Stimulated activated CD4-positive, alpha-beta T cell treated with anti-CD3 and anti-CD28 coated beads, Interleukin-4, amount 100 ng/mL, for 1 hour (primary cell): ENCODE measurements at places on chromosomes 4 and X.

- DNase-seq, result no peak
Measured at GRCh38 chr4:8892556-8893226, 21.1 kb upstream of the HMX1 start.

GRCh38 chr4:52507774-52508173 lies 151.3 kb downstream of the USP46 start:
- no peak for DNase-seq

GRCh38 chr4:142547974-142548373 lies 298.1 kb downstream of the INPP4B start:
- no peak for DNase-seq

GRCh38 chr4:187380181-187380581 lies 615.4 kb upstream of the ZFP42 start:
- DNase-seq, result no peak

DNA sequence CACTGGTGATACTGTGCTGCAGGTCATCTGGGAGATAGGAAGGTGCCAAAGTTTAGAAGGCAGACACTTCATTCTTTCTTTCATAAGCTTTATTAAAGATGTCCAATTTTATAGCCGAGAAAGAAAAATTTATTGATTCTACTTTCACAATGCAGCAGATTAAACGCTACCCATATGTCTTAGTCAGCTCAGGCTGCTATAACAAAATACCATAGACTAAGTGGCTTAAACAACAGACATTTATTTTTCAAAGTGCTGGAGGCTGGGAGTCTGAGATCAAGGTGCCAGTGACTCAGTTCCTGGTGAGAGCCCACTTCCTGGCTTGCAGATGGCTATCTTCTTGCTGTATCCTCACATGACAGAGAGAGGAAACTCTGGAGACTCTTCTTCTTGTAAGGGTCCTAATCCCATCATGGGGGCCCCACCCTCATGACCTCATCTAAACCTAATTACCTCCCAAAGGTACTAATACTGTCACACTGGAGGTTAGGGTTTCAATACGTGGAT lies 33.4 kb upstream of the KLHL34 start:
- no peak for DNase-seq

GRCh38 chr4:44056721-44057151 lies 391.9 kb downstream of the KCTD8 start:
- no peak for DNase-seq

GRCh38 chr4:32427566-32427965 lies 1707.4 kb downstream of the PCDH7 start:
- DNase-seq, result no peak

DNA sequence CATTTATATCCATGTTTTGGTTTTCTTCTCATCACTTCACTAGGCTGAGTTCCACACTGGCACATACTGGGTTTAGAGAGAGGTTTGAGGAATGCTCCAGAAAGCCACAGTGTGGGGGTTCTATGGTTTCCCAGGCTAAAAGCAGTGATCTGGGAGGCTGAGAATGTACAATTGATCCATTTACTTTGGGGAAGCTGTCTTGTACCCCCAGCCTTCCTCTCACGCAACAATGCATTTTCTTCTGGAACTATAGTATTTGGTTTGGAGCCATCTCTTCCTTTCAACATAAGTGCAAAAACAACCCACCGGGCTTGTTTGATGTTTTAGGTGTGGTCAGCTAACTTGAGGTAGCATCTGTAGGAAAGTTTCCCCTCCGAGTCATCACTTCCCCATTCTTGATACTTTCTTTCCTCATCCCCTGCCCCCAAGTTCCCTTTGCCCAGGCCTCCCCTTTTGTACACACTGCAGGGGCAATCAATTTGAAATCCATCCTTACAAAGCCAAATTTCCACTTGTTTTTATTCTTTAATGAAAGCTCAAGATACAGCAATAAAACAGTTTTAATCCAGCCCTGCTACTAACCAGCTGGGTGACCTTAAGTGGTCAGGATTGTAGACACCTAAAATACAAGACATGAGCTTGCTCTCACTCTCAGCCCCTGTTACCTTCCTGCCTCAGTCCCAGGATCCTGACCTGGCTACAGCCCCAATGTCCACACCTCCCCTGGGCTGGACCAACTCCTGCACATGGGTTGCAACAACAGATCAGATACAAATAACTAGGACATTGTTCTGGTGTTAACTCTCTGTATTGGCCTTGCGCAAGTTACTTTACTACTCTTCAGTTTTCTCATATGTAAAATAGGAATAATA lies 109.2 kb downstream of the FHDC1 start:
- no peak for DNase-seq

DNA sequence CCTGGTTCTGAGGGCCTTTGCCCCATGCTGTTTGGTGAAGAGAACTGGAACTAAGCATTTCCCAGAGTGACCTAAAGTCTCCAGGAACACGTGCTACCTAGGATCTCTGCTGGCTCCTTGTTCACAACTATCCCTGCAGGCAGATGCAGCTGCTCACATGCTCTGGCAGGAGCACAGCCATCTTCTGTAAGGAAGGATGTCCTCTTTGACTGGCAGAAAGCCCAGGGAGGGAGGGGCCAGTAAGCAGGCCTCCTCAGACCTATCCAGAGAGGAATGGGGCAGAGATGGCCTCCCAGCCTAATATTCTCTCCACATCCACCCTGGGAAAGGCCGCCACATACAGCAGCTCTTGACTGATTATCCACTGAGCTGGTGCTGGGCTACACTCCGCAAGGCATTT lies 142.8 kb upstream of the EOLA2 start:
- DNase-seq, result no peak

DNA sequence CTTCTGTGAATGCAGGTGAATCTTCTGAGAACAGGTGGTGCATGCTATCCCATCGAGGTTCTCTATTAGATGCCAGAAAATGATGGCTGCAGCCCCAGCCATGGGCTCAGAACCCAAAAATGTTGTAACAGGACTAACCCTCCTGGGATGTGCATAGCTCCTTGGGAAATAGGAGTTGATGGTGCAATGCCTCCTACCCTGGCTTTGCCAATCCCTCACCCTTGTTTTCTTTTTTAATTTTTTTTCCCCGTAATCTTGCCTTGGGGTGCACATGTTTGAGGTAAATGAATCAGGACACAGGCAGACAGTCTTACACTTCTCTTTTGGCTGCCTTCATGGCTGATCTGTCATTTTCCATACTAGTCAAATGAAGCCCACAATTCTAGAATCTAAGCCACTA lies 96.6 kb downstream of the KIT start:
- DNase-seq, result no peak

GRCh38 chr4:61201961-61202637 lies 2.0 kb downstream of the ADGRL3 start:
- no peak for DNase-seq

DNA sequence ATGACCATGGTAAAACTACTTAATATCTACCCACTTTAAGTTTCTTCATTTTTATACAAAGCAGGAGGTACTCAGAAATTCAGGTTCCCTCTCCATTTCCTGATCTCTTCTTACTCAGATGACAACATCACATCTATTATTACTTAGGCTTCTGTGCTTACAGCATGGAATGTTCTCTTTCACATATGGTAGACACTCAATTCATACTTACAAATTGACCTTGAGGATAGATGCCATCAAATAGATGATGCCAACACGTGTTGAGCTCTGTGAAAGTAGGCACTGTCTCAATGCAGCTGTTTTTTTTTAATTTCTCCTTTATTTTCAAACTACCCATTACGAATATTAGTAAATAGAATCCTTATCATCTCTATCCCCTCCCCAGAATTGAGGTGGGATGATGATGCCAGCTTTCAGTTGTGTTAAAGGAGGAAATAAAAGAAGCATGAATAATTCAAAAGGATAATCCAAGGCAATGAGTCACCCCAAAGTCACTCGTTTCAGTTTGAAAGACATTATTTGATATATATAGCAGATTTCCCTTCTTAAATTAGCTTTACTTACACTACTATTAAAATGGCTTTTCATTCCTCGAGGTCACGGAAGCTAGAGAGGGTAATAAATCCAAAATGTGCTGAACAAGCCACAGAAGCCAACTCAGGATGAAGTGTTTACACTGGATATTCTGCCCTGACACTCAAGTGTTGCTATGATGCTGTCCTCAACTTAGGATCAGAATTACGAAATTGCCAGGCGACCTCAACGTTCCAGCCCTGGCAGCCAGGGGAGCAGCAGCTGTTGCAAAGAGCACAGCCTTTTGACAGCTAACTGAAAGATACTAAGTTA lies 124.2 kb upstream of the EOLA2 start:
- no peak for DNase-seq

- DNase-seq, result no peak
Measured at GRCh38 chr4:22986262-22986661, 293.5 kb downstream of the GBA3 start.

GRCh38 chr4:23934223-23934622 lies 44.4 kb upstream of the PPARGC1A start:
- no peak for DNase-seq

- DNase-seq, result no peak
Measured at GRCh38 chrX:55710701-55711100, 6.8 kb upstream of the RRAGB start.

DNA sequence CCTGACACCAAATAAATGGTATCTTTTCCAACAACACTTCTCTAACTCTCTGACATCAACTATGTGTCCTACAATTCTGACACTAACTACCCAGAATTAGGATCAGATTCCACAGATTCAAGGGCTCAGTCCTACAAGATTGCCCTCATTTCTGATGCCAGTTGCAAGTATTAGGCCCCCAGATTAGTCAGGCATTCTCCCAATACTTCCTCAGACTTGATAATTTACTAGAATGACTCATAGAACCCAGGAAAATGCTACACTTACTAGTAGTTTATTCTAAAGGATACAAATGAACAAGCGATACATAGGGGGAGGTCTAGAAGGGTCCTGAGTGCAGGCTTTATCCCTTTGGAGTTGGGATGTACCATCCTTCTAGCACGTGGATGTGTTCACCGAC lies 8.5 kb downstream of the TIGD2 start:
- DNase-seq, result no peak

DNA sequence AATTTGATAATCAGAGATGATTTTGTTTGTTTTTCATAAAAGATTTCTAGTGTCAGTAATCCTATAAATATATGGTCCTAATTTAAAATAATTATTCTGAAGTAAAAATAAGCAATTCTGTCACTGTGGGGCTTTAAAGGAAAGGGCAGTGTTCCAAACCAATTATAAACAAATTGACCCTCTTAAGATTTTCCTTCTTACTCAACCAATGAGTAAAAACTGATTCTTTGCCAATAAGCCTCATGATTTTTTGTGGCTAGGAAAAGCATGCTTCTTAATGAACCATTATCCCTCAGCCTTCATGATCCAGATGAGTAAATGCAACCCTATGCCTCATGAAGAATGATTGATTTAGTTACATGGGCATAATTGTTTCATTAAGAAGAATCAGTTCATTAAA lies 1010.4 kb downstream of the ADGRL3 start:
- no peak for DNase-seq

- DNase-seq, result no peak
Measured at GRCh38 chrX:49992853-49993252, 70.5 kb downstream of the CLCN5 start.

GRCh38 chr4:128221586-128221985 lies 66.0 kb downstream of the PGRMC2 start:
- no peak for DNase-seq

- DNase-seq, result no peak
Measured at GRCh38 chrX:110374559-110374958, 15.9 kb downstream of the RTL9 start.

DNA sequence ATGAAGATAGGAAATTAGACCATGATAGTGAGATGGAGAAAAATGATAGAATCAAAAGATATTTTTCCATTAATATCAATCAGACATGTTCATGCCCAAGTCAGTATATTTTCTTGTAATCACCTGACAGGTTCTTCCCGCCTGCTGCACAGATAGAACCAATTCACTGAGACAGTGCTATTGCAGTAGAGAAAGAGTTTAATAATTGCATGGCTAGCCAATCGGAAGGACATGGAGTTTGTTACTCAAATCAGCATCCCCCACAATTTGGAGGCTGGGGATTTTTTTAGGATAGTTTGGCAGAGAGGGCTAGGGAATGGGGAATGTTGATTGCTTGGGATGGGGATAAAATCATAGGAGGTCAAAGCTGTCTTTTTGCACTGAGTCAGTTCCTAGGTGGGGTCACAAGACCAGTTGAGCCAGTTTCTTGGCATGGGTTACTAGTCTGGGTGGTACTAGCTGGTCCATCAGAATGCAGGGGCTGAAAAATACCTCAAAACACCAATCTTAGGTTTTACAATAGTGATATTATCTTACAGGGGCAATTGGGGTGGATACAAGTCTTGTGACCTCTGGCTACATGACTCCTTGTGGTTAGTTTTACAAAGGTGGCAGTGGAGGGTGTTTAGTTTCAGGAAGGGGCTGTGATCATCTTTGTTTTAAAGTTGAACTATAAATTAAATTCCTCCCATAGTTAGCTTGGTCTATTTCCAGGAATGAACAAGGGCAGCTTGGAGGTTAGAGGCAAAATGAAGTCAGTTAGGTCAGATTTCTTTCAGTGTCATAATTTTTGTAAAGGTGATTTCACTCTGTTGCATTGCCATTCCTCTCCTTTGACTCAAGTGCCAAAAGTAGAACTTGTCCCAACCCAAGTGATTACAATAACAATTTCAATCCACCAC lies 100.3 kb upstream of the PDE5A start:
- no peak for DNase-seq

GRCh38 chrX:55715847-55716246 lies 1.7 kb upstream of the RRAGB start:
- no peak for DNase-seq

GRCh38 chr4:159312236-159312635 lies 209.4 kb downstream of the RAPGEF2 start:
- no peak for DNase-seq

DNA sequence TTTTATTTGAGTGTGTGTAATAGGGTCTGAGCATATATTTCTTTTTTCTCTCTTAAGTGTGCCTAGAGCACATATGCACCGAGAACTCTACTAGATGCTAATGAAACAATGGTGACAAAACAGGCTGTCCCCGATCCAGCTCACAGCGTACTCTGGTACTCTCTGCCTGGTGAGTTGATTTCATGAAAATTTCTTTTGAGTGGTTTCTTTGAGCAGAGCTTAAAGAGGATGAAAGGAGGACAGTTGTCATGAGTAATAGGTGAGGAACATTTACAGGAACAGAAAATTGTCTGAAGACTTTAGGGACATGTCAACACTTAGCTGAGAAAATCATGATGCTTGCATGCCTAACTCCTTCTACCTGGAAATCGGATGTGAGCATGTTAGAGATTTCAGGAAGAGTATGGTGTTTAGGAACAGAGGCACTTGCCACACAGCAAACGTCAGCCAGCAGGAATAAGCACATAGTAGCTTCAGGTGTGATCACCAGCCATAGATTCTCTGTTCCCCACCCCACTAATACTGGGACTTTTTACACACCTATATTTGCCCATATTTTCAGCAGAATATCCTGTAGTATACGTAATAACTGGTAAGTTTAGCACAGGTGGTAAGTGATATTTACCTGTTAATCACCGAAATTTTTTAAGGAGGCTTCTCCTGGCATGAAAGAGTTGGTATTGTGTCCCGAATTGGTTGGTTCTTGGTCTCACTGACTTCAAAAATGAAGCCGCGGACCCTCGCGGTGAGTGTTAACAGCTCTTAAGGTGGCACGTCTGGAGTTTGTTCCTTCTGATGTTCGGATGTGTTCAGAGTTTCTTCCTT lies 111.1 kb downstream of the ZNF330 start:
- DNase-seq, result no peak
